H1 (cell line): ENCODE measurements at places on chromosomes 16 and 17. TPM values are rescaled to one million over a fixed set of nuclear protein-coding genes. Genes with fewer than 3 reads are reported as not detected.

- H3K27ac ChIP-seq: no peak overlapping the region
- no peak for DNase-seq
- H3K4me1 ChIP-seq: peaks cover 2% of the 10 kb centered on the region; the same call in 1 of the 2 replicates
- no peaks in the 10 kb centered on the region for H3K27me3 ChIP-seq
- no peak overlapping the region for H3K4me3 ChIP-seq
Observed at GRCh38 chr17:10058921-10059683, 139.3 kb downstream of the GAS7 start.

Gene ADCY9
- total RNA-seq: 13.1 and 13.4 TPM in 2 replicates

GRCh38 chr16:1333149-1333812 is at the start of gene BAIAP3:
Gene BAIAP3, plus strand, starts transcription at chr16:1333645. Its CDS starts 4,905 bp downstream, at chr16:1338550.
- DNase-seq: no peak
- no peak within 1 kb of the TSS for H3K27ac ChIP-seq
- peaks cover 11% of the 10 kb centered on the region; the same call in 1 of the 2 replicates for H3K4me1 ChIP-seq
- peak within 1 kb of the TSS; percentile 38 for H3K4me3 ChIP-seq

Gene CCL5
- not detected in 2 replicates for total RNA-seq

DNA sequence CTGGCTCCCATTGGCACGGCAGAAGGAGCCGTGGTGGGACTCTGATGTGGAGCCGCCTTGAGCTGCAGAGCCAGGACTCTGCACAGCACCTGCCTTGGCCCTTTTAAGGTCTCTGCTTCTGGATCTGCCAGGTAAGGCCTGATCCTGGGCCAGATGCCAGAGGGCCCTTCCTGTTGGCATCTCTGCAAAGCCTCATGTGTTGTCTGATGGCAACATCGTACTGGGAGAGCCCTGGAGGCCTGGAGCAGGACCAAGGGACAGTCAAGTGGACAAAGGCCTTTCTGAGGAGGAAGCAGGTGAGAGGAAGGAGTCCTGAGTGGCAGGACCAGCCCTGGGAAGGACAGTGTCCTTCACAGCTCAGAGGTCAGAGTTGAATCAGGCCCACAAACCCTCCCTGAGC is 26.1 kb downstream of the SOCS1 start:
- peaks cover 4% of the 10 kb centered on the region; the same call in 1 of the 2 replicates for H3K4me1 ChIP-seq
- no peaks in the 10 kb centered on the region for H3K36me3 ChIP-seq
- no peak overlapping the region for H3K4me3 ChIP-seq
- no peak for DNase-seq
- no peak overlapping the region for H3K27ac ChIP-seq

GRCh38 chr16:2910441-2910969 is 1.2 kb upstream of the FLYWCH1 start:
- H3K27ac ChIP-seq: no peak overlapping the region
- no peaks in the 10 kb centered on the region for H3K36me3 ChIP-seq
- H3K4me3 ChIP-seq: no peak overlapping the region
- DNase-seq: no peak
- H3K4me1 ChIP-seq: no peaks in the 10 kb centered on the region

GRCh38 chr16:1981398-1981836 is at the start of gene NOXO1:
Gene NOXO1, minus strand, starts transcription at chr16:1981469. Its CDS starts 290 bp downstream, at chr16:1981179.
- H3K4me3 ChIP-seq: peak within 1 kb of the TSS; percentile 38
- peaks cover 40% of the 10 kb centered on the region for H3K27me3 ChIP-seq
- DNase-seq: peak; percentile 49
- peaks cover 27% of the 10 kb centered on the region for H3K4me1 ChIP-seq
- peaks cover 2% of the 10 kb centered on the region; the same call in 1 of the 2 replicates for H3K36me3 ChIP-seq
- H3K27ac ChIP-seq: no peak within 1 kb of the TSS

Gene WNT9B
- not detected in 2 replicates for total RNA-seq

Gene NUPR1
- 0.20 TPM in 1 of 2 replicates, not detected in the other for total RNA-seq

Gene SECTM1
- 0.20 and 0.57 TPM in 2 replicates for total RNA-seq

DNA sequence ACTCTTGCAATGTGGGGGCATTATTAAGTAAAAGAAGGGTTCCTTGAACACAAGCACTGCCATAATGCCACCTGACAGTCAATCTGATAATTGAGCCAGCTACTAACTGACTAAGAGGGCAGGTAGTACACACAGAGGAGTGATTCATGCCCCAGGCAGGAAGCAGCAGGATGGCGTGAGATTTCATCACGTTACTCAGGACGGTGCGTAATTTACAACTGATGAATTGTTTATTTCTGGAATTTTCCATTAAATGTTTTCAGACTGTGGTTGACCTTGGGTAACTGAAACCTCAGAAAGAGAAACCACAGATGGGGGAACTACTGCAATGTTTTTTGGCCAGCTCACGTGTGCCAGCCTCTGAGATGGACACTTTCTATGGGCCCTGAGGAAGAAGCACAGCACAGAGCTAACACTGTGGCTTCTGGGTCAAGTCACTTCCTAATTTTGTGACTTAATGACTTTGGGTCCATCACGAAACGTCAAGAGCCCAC is 46.7 kb downstream of the C17orf67 start:
- no peaks in the 10 kb centered on the region for H3K27me3 ChIP-seq
- H3K36me3 ChIP-seq: no peaks in the 10 kb centered on the region
- no peak overlapping the region for H3K27ac ChIP-seq
- no peaks in the 10 kb centered on the region for H3K4me1 ChIP-seq

DNA sequence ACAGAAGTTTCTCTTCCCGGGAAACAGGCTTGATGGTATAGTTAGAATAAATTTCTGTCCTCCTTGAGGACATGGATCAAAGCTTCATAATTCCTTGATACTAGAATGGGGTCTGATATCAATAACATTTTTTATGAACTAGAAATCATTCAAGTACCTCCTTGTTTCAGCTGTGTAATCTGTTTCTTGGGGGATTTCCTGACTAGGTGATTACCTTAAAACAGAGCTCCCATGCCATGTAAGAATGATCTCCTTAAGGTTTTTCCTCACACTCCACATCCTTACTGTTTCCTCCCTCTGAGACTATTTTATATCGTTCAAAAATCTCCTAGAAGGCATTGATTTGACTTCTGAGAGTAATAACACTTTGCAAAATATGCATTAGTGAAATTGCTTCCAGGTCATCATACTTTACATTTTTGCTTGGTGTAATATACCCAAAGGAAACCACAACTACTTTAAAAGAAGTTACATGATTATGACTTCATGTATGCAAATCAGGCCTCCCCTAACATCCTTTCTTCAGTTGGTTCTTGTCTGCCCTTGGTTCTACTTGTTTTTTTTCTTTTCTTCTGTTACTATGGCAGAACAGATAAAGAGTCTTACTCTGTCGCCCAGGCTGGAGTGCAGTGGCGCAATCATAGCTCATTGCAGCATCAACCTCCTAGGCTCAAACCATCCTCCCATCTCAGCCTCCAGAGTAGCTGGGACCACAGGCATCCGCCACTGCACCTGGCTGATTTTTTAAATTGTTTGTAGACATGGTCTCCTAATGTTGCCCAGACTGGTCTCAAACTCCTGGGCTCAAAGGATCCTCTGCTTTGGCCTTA is 388.8 kb downstream of the ZFHX3 start:
- peaks cover 4% of the 10 kb centered on the region; the same call in 1 of the 2 replicates for H3K4me1 ChIP-seq
- no peak overlapping the region for H3K4me3 ChIP-seq
- no peak for DNase-seq
- H3K36me3 ChIP-seq: no peaks in the 10 kb centered on the region
- no peaks in the 10 kb centered on the region for H3K27me3 ChIP-seq
- H3K27ac ChIP-seq: no peak overlapping the region

GRCh38 chr16:29686740-29687332 is 7.9 kb downstream of the QPRT start:
- H3K4me3 ChIP-seq: no peak overlapping the region
- peaks cover 5% of the 10 kb centered on the region; the same call in 1 of the 2 replicates for H3K36me3 ChIP-seq
- peaks cover 9% of the 10 kb centered on the region for H3K4me1 ChIP-seq
- H3K27me3 ChIP-seq: no peaks in the 10 kb centered on the region

DNA sequence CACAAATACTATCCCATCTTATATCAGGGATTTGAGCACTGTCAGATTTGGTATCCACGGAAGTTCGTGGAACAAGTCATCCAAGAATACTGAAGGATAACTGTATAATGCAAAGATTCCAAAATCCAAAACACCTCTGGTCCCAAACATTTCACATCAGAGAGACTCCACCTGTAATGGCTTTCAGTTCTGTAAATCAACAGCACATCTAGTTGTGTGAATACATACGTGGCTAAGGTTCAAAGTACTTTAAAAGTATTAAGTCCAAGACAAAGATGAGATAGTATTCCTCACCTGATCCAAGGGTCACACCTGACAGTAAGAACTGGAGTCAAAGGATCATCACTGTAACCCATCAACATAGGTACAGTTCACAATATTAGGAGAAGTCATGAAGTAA is 54.8 kb downstream of the KANSL1 start:
- no peak overlapping the region for H3K27ac ChIP-seq
- no peak for DNase-seq
- H3K27me3 ChIP-seq: no peaks in the 10 kb centered on the region
- peaks cover 2% of the 10 kb centered on the region for H3K4me1 ChIP-seq
- no peak overlapping the region for H3K4me3 ChIP-seq

- no peak overlapping the region for H3K27ac ChIP-seq
- DNase-seq: no peak
- no peaks in the 10 kb centered on the region for H3K27me3 ChIP-seq
- no peaks in the 10 kb centered on the region for H3K36me3 ChIP-seq
Observed at GRCh38 chr16:70470927-70471341, 16.5 kb downstream of the FCSK start.

- no peak overlapping the region for H3K4me3 ChIP-seq
- H3K27ac ChIP-seq: no peak overlapping the region
- H3K4me1 ChIP-seq: no peaks in the 10 kb centered on the region
- H3K36me3 ChIP-seq: no peaks in the 10 kb centered on the region
Observed at GRCh38 chr17:58272367-58273280, 8.1 kb downstream of the MPO start.

Gene FGF11
- total RNA-seq: 11.8 and 15.0 TPM in 2 replicates

GRCh38 chr16:31880322-31880979 is 6.8 kb downstream of the ZNF267 start:
- no peak overlapping the region for H3K27ac ChIP-seq
- H3K4me1 ChIP-seq: no peaks in the 10 kb centered on the region
- peaks cover 6% of the 10 kb centered on the region for H3K36me3 ChIP-seq
- DNase-seq: no peak

Gene AMZ2
- total RNA-seq: 66.4 and 71.0 TPM in 2 replicates

Gene CRAMP1
- 23.2 and 26.2 TPM in 2 replicates for total RNA-seq

- no peaks in the 10 kb centered on the region for H3K4me1 ChIP-seq
- no peak overlapping the region for H3K4me3 ChIP-seq
- H3K27me3 ChIP-seq: no peaks in the 10 kb centered on the region
- no peak for DNase-seq
- no peak overlapping the region for H3K27ac ChIP-seq
- no peaks in the 10 kb centered on the region for H3K36me3 ChIP-seq
Observed at GRCh38 chr16:64626776-64627175, 495.1 kb downstream of the CDH11 start.

Gene CNTD1
- total RNA-seq: not detected in 2 replicates

Gene BAIAP2
- total RNA-seq: 18.4 and 22.8 TPM in 2 replicates

Gene OTOP2
- not detected in 2 replicates for total RNA-seq

Gene MT1F
- 5.2 and 5.9 TPM in 2 replicates for total RNA-seq

- no peaks in the 10 kb centered on the region for H3K36me3 ChIP-seq
- no peak overlapping the region for H3K4me3 ChIP-seq
- no peaks in the 10 kb centered on the region for H3K27me3 ChIP-seq
- no peak overlapping the region for H3K27ac ChIP-seq
- no peaks in the 10 kb centered on the region for H3K4me1 ChIP-seq
Observed at GRCh38 chr17:43855061-43855460, 8.1 kb downstream of the CD300LG start.

DNA sequence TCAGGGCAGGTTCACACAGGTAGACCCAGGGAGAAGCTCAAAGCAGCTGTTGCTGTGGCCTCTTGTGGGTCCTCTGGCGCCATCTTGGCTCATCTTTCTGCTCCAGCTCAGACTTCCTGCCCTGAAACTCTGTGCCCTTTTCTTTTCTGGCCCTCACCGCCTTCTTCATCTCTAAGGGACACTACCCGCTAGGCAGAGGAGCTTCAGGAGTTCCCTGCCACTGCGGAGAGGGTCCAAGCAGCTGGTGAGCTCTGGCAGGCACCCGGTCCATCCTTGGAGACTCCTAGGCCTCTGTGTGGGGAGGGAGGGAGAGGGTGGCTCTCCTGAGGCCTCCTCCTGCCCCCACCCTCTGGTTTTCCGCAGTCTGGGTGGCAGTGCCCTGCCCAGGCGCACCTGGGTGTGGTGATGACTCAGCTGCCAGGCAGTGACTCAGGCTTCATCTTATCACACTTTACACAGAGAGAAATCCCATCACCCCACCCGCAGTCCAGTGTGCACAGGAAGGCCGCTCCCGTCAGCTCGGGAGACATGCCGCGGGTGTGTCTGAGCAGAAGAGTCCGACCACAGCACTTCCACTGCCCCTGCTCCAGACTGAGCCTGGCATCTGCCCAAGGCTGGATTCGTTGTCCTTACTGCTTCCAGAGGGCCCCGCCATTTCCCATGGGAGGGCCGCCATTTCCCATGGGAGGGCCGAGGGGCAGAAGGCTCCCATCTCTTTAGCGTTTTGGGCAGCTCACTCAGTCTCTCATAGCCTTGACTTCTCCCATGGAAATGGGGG is 7.3 kb downstream of the NT5C start:
- no peak overlapping the region; the same call in 1 of the 2 replicates for H3K27ac ChIP-seq
- no peak overlapping the region for H3K4me3 ChIP-seq
- H3K4me1 ChIP-seq: 0 out of 2 replicates have a peak, but pooled peaks cover 2% of the 10 kb centered on the region
- no peak for DNase-seq
- H3K27me3 ChIP-seq: no peaks in the 10 kb centered on the region

GRCh38 chr16:84613408-84614072 is 4.3 kb downstream of the COTL1 start:
- H3K27ac ChIP-seq: no peak overlapping the region
- H3K4me3 ChIP-seq: no peak overlapping the region
- no peak for DNase-seq
- peaks cover 11% of the 10 kb centered on the region for H3K4me1 ChIP-seq

DNA sequence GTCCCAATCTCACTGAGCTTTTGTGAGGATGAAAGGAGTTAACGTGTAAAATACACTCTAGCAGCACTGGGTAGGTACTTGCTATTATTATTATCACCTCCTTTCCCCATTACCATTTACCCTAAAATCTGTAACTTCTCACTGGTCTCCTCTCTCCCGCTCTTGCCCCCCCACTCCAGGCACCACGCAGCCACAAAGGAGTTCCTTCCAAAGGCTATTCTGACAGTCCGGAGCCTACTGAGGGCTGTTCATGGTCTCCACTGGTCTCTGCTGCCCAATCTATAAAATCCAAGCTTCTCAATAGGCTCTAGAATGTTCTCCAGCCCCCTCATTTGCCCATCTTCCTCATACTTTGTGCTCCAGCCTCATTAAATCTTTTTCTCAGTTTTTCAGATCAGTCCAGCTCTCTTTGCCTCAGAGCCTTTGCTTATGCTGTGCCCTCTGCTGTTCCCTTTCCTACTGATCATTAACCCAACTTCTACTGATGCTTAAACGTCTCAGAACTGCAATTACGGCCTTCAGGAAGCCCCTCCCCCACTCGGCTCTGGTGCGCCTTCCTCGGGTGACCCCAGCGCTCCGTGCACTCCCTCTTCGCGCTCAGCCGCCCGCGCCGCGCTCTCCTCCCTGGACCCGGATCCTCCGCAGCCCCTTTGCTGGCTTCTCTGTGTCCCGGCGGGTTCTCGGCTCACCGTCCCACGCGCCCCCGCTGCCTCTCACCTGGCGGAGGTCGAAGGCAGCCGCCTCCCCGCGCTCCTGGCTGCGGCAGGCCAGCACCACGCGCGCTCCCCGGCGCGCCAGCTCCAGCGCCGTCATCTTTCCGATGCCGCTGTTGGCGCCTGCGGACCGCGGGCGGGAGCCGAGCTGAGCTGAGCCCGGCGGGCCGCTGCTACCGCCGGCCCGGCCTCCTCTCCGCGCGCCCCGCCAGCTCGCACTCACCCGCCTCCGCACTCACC is 737 bp downstream of the DHRS13 start:
- peak overlapping the region; percentile 54 for H3K27ac ChIP-seq
- H3K4me1 ChIP-seq: peaks cover 7% of the 10 kb centered on the region; the same call in 1 of the 2 replicates
- peaks cover 17% of the 10 kb centered on the region for H3K36me3 ChIP-seq
- no peaks in the 10 kb centered on the region for H3K27me3 ChIP-seq
- H3K4me3 ChIP-seq: peak overlapping the region; percentile 67

Gene CLEC10A
- not detected in 2 replicates for total RNA-seq
